ENCODE measurements at places on chromosomes 13 and 19.

- DNase-seq = no peak
Measured at GRCh38 chr19:16373532-16373931, 48.9 kb downstream of the KLF2 start.

DNA sequence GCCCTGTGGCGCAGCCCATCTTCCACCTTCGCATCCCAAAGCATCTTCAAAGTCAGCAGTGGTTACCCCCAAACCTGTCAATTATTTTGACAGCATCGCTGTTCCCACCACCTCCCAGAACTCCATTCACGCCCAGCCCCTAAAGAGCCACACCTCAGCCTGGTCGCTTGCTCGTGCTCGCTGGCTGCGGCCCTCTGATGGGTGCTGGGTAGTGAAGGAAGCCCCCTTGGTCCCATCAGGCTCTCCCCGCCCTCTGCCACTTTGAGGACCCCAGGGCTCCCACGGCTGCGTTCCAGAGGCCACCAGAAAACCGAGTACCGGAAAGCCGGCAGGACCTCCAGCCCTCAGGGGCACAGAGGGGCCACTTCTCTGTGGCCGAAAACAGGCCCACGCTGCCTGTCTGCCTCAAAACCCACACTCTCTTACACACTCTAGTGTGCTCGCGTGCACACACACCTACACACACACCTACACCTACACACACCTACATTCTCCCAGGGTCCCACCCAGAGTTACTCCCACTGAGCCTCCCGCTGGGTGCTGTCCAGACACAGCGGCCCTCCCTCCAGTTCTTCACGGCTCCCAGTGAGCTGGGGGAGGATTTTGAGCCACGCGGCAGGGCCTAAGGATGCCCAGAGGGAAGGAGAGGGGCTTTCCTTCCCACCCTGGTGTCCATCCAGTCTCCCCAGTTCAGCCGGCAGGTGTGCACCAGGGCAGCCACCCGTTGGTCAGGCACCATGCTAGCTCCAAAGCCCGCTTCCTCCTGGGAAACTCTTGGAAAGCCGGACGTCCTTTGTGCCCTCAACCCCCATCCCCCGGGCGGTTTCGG, 1.9 kb downstream of the VSTM2B start:
- no peak for DNase-seq

- DNase-seq = no peak
Measured at GRCh38 chr19:13689085-13689484, 75.2 kb upstream of the MRI1 start.

GRCh38 chr13:42370229-42370628, 98.3 kb downstream of the AKAP11 start:
- no peak for DNase-seq

GRCh38 chr19:35429698-35430408, 18.2 kb upstream of the FFAR2 start:
- DNase-seq = no peak

GRCh38 chr13:21383090-21383489, 76.0 kb downstream of the ZDHHC20 start:
- no peak for DNase-seq

- no peak for DNase-seq
Measured at GRCh38 chr19:49387936-49388372, at the start of gene KASH5. KASH5 (plus strand) TSS chr19:49388249; CDS start chr19:49390884, 2,635 bp downstream.

DNA sequence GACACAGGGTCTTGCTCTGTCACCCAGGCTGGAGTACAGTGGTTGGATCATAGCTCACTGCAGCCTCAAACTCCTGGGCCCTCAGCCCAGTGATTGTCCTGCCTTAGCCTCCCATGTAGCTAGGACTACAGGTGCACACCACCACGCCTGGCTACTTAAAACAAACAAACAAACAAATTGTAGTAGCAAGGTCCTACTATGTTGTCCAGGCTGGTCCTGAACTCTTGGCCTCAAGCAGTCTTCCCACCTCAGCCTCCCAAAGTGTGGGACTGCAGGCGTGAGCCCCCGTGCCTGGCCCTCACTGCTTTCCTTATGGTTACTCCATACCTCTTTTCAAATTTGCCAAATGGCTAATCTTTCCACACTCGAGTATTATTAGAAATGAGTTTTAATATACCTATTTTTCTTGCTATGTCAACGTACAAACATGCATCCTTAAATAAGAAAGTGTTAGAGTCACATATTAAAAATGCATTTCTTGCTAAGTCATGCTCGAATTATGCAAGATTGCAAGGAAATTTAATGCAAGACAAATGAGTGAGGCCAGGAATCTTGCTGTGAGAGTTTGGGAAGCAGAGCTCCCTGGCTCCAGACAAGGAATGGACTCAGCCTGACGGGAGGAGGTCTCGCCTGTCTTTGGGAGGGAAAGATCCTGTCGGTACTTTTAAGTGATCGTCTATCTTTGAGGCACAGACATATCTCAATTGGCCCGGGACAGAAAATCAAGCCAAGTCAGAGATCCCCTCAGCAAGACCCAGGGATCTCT, 39.4 kb downstream of the RFX2 start:
- DNase-seq = peak; percentile 90

DNA sequence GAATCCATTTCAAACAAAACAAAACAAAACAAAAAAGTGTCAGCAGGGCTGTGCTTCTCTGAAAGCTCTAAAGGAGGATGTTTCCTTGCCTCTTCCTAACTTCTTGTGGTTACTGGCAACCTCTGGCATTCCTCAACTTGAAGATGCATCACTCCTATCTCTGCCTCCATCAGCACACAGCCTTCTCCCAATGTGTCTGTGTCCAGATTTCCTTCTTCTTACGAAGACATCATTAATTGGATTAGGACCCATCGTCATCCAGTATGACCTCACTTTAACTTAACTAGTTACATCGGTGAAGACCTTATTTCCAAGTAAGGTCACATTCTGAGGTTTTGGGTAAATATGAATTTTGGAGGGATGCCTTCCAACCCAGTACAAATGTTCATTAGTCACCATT, 33.8 kb upstream of the GTF2F2 start:
- peak; percentile 82 for DNase-seq

DNA sequence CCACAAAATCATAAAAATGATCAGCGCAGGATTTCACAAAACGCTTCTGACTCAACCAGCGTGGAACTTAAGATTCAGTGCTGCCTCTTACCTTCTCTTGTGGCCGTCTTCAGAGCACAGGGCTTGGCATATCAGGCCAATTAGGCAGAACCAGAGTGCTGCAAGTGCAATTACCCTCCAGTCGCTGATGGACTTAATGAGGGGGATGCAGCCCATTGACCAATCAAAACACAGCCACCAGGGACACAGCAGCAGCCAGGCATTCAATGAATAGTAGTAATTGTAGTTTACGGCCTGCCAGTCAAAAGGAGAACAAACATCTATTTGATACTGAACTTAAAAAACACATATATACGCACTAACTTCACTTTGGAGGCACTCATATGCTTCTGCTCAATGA, 38.2 kb downstream of the TMTC4 start:
- no peak for DNase-seq

- no peak for DNase-seq
Measured at GRCh38 chr13:110305949-110306339, 1.0 kb downstream of the COL4A1 start.

GRCh38 chr19:58429745-58430144, 10.2 kb downstream of the ZNF132 start:
- no peak for DNase-seq

DNA sequence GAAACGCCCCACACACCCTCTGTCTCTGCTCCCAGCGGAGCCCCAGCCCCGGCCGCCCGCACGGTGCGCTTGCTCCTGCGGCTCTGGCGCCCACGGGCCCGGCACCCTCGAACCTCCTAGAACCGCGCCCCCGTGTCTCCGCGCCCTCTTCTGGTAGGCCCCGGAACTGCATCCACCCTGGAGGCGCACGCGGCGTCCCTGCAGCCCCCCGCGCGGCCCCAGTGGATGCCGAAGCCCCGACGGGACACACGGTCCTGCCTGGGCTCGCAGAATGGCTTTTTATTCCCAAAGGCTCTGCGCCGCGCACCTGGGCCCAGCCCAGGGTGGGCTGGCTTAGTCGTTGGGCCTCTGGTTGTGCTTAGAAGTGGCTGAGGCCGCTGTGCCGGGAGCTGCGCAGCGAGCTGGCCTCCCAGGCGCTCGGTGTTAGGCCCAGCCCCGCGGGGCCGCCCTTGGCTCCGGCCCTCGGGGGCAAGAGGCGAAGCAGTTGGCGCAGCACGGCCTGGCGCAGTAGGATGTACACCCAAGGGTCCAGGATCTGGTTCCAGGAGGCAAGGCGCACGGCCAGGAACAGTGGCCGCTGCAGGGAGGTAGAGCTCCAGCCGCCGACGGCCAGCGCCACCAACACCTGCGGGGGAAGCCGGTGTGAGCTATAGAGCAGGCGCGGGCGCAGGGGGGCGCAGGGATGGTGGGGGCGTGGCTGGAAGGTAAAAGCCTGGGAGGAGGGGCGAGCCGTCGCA, 2.8 kb downstream of the PTGER1 start:
- no peak for DNase-seq

- no peak for DNase-seq
Measured at GRCh38 chr19:29680447-29680846, 15.2 kb downstream of the PLEKHF1 start.

- DNase-seq = no peak
Measured at GRCh38 chr19:3266792-3267514, 42.5 kb downstream of the CELF5 start.

GRCh38 chr19:43395561-43395960, 19.1 kb upstream of the TEX101 start:
- DNase-seq = no peak

DNA sequence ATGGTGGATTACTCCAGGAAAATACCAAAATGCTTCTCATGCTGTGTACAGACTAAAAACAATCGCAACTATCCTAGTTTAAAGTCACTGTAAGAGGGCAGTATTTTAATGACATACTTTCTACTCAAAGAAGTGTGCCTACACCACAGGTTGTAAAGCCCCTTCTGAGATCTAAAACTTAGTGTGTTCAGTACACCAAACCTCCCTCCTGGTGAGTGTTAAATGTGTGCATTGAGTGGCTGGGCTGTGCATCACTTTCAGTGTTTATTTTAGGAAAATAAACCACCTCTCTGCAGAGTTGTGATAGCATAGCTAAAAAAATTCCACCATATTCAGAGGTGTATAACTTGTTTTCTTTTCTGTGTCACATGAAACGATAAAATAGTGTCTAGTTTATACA, 263.7 kb downstream of the DACH1 start:
- no peak for DNase-seq

DNA sequence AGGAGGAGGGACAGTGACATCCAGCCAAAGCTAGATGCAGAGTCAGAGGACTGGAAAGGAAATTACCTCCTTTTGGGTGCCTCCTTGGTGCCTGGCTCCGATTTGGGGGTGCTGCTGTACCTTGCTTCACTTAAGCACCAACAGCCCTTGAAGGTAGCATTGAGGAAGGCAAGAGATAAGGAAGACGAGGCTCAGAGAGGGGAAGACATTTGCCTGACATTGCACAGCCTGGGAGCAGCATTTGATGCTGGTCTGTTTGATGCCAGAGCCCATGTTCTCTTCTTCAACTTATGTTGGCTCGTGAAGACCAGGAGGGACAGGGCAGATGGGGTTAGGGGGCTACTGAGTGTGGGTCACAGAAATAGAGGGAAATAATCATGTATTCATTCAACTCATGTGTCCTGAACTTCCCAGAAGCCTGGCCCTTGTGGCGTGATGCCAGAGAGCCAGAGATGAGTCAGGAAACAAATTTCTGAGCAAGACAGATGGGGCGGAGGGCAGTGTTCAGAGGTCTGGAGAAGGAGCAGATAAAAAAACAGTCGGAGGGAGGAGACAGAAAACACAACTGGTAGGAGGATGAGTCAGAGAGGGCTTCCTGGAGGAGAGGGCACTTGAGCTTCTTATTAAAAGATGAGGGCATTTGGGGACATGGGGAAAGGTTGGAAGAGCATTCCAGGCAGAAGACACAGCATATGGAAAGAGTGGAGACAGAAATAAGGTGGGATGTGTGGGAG, 3.0 kb upstream of the C19orf81 start:
- DNase-seq = peak; percentile 27

DNA sequence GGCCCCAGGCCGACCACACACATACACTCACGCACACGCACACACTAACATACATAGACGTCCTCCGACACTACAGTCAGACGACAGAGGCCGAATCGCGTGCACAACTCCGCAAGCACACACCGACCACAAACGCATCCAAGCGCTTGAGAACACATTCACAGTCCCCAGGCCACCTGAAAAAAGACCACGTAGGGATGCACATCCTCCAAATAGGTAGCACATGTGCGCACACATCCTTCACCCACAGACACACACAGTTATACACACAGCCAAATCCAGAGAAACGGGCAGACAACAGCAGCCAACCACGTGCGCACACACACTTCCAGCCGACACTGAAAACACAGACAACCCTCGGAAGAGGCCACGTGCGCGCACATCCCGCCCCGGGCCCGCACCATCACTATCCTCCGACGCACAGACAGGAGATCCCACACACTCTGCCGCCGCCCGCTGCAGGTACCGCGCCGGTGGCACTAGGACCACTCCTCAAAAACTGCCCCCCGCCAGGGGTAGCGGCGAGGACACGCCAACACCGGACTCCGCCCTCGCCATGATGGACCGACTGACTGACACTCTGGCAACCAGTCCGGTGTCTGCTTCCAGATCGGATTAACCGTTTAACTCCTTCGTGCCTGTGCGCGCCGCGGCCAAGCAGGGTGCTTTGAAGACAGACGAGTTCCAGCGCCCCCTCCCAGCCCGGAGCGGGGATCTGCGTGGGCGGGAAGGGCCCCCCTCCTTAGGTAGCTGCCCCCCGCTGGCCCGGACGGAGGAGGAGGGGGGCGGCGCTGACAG, 493 bp upstream of the PDE4A start:
- no peak for DNase-seq

DNA sequence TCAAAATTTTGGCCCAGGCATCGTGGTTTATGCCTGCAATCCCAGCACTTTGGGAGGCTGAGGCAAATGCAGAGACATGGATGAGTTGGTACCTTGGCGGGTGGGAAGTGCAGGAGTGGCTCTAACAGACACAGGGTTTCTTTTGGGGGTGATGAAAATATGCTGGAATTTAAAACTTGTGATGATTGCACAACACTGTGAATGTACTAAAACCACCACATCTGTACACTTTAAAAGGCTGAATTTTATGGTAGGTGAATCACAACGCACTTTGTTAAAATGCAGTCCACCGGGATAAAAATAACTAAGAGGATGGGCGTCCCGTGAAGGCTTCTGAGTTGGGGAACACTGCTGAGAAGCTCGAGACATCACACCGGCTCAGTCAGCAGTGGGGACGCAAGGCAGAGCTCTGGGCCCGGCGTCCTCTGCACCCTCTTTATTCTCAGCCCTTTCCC, 47.1 kb downstream of the MLLT1 start:
- peak; percentile 93 for DNase-seq

DNA sequence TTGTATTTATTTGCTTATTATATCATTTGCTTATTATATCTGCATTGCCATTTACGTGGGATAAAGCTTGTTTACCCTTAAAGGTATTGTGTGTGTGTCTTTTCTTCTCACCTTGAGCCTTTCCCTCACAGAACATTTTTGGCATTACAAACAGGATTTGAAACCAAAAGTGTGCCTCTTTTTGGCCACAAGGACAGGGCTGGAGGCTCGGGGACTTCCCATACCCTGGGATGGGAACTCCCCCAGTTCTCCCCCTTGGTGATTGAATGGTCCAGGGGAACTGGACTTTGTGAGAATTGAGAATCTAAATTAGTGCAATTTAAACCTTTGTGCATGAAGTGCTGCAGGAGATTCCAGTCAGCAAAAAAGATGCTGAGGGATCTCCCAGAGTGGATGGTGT, 2.4 kb upstream of the ZNF506 start:
- DNase-seq = no peak

All from GM04503 (cell line).